ENCODE measurements at places on chromosomes 2 and 18.

DNA sequence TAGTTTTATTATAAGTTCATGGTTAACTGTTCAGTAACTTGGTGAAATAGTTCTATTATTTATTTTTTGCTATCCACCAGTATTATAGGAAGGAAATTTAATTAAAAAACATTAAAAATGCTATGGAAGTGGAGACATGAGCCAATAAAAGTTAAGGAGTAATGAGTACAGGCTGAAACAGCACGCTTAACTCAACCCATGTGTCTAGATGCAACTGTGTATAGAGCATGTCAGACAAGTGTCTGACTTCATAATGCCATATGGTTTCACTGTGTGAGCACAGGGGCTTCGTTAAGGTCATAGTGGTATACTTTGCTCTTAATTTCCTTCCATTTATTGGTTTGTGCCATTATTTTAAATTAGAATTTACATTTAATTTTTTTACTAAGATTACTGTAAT, 566.8 kb upstream of the NRP2 start:
- DNase-seq, result no peak

DNA sequence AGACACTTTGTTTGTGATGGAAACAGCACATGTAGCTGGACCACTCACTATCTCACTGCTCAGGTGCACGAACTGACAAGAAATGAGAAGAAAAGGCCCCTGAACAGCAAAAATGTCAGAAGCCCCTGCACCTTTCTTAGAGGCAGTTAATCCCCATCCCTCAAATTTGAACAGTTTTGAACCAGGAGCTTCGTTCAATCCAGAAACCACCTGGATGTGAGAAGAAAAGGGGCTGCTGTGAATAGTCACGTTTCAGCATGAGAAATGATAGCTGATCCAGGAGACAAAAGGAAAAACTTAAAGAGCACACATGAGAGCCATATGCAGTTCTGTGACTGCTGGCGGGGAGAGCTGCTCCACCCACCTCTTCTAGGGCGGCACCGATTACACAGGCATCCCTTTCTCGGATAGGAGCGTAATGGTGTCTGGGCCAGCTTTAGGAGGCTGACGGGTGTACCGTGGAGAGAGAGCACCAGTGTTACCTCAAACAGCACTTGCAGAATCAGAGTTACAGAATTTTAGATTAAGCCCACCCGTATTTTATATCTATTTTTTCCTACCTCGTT, 117.0 kb upstream of the EML6 start:
- DNase-seq, result no peak

GRCh38 chr2:208406474-208407451, at the start of gene PTH2R:
Gene PTH2R, plus strand, starts transcription at chr2:208406792. Its CDS starts 252 bp downstream, at chr2:208407044.
- no peak for DNase-seq

DNA sequence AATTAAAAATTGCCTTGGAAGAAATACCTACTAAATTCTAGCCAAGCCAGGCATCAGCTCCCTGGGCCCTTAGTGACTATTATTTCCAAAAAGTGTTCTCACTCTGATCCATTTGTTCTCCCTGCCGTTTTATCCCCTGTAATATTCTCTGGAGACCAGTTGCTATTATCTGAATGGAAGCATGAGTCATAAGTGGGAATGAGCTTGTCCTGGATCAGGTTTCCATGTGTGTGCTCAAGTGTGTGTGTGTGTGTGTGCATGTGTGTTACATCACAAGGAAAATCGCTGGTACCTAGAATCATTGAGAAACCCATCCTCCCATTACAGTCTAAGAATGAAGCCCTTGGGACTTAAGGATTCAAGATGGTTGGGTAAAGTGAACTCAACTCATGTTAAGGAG, 130.3 kb upstream of the CXCR4 start:
- no peak for DNase-seq

- DNase-seq, result no peak
Observed at GRCh38 chr2:47819834-47820233, 36.9 kb downstream of the MSH6 start.

GRCh38 chr2:240387669-240388358, 47.6 kb upstream of the GPC1 start:
- DNase-seq, result no peak

DNA sequence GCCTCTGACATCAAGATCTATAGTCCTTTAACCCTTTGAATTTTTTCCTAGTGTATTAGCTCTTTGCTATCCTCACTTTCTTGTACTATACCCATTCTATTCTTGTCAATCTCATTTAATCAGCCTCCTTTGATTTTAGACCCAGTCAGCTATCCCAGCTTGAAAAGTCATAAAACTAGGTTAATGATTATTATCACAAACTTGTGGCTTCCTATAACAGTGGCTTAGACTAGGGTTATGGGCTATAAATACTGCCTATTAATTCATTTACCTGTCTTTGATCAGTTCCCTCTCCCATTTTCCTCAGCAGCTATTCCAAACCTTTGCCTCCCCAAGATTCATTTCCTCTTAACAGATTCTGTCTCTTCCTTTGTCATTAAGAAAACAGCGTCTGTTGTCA, 174.8 kb downstream of the UBR3 start:
- no peak for DNase-seq

GRCh38 chr2:73385123-73385503, 523 bp upstream of the ALMS1 start:
- no peak for DNase-seq

GRCh38 chr2:37984176-37984575, 59.1 kb downstream of the RMDN2 start:
- no peak for DNase-seq

DNA sequence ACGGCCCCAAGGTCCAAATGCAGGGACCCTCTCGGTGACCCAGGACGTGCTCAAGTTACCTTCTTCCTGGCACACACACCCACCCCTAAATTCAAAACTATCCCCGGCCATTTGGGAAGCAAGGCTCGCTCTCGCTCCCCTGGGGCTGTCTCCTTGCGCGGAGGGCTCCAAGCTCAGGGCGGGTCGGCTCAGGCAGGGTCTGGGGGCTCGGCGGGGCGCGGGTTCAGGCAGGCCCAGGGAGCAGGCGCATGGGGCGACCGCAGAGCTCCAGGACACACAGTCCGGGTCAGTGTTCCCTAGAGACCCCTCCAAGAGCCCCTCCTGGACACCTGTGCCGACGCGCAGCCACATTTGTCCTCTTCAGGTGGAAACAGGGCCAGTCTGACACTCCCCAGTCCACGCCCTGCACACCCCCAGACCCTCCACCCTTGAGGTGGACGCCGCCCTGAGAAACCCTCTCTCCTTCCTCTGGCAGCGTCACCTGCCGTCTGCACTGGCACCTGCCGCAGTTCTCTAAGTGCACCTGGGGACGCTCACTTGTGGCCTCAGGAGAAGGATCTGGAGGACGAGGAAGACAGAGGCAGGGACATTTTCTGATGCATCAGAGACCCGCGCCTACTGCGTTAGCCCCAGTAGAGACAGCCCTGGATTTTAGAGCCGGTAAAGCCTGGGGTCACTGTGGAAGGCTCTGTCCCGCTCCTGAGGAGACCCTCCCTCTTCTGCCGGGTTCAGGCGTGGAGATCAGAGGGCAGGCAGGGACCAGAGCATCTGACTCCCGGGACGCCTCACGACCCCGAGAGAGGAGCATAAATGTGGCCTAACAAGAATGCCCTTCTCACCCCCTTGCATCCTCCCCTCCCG, 138.8 kb downstream of the TWIST2 start:
- no peak for DNase-seq

DNA sequence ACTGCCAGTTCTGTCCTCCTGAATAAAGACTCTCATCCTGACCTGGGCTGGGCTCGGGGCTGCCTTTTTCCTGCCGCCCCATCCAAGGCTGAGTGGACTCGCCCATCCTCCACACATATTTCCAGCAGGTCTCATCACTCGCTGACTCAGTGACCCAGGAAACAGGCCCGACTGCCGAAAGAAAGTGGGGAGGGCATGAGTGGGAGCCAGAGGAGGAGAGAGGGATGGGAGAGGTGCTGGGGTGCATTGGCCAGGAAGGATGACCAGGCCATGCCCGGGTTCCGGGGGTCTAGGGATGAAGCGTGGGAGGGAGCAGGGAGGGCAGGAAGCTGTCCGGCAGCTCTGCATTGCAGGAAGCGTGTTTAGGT, 66.7 kb downstream of the TWIST2 start:
- no peak for DNase-seq

GRCh38 chr2:2889646-2890045, 488.0 kb downstream of the EIPR1 start:
- no peak for DNase-seq

GRCh38 chr2:159489476-159489875, 126.9 kb downstream of the BAZ2B start:
- no peak for DNase-seq

DNA sequence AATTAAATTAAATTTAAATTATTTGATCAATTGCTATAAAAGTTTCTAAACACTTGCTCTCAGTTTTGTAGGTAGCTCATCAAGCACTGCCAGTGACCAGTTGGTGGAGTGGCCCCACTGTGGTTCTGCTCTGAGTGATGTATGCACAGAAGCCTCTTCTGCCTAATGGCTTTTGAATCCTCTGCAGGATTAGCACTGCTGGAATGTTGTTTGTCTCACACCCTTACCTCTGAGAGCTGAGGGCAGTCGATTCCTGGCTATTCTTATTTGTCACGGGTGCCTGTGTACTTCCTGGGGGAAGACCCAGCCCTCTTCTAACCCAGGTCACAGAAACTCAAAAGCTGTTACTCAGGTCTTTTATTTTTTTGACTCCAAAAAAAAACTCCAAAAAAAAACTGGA, 9.5 kb downstream of the CAPN14 start:
- DNase-seq, result no peak

GRCh38 chr2:54122939-54123338, 7.5 kb downstream of the ACYP2 start:
- no peak for DNase-seq

- DNase-seq, result no peak
Observed at GRCh38 chr18:58355243-58355642, 273.6 kb downstream of the ALPK2 start.

DNA sequence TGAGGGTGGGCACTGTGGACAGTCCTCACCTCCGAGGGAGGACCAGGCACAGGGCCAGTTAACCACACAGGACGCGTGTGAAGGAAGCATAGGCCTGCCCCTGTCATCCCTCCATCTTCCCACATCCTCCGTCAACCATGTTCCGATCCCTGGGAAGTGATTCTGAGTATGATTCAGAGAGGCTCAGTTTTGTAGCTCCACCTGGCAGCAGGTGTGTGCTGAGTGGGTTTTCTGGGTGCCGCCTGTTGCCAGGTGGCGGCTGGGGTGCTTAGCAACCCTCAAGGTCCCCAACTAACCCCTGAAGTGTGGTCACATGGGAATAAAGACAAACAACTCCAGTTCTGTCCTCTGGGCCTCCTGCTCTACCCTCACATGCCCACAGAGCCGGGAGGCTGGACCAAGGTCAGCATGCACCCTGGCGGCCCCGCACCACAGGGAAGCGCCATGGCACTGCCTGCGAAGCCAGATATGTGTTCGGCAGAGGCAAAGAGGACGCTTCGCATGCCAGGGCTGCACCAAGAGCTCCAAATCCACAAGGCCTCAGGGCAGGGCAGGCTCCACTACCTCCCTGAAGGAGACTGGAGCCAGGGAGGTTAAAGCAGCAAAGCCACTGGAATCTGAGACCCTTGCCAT, 60.0 kb downstream of the ADCY3 start:
- DNase-seq, result no peak

DNA sequence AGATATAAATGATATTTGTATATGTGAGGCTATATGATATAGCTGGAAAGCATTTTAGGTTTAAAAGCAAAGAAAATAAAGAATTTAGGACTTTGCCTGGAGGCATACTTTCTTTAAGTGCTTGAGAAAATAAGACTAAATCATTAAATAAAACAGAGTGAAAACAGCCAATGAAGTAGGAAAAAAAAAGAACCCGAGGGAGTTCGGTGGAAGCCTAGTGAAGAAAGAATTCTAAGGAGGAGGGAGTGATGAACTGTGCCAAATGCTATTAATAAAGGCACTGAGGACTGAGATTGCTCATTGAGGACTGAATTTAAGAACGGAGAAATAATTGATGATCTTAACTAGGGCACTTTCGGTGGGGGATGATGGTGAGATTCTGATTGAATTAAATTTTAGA, 573.5 kb downstream of the DSC3 start:
- DNase-seq, result no peak

DNA sequence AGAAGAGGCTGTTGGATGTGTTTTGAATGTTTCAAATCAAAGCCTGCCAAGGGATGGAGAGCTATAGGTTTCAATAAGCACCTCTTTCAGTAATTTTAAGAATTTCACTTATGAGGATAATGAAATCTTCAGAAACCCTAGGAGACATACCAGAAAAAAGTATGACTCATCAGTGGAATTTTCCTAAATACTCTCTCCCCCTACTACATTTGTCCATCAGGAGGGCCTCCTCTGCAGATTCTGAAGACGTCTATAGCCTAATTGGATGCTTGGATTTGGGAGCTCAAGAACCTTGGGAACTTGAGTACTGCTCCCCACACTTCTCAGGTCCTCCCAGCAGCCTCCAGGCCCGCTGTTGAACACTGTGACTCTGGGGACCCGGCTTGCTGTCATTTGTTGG, 374.3 kb downstream of the SLC4A3 start:
- no peak for DNase-seq

DNA sequence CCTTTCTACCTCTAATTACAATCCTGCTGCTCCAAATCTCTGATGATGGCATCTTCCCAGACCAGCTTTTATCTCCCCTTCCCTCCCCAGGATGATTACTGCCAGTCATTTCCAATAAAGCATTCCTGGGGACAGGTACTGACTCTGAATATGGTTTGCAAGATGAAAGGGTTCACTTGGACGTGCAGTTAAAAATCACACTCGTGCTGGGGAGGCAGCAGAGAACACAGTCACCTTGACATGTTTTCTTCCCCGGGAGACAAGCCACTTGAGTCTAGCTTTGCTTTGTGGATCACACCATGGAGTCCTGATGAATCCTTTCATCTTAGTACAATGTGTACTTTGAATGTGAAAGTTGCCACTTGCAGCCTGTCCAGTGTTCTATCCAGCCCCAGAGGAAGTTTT, 175.0 kb downstream of the ALPK2 start:
- DNase-seq, result no peak

DNA sequence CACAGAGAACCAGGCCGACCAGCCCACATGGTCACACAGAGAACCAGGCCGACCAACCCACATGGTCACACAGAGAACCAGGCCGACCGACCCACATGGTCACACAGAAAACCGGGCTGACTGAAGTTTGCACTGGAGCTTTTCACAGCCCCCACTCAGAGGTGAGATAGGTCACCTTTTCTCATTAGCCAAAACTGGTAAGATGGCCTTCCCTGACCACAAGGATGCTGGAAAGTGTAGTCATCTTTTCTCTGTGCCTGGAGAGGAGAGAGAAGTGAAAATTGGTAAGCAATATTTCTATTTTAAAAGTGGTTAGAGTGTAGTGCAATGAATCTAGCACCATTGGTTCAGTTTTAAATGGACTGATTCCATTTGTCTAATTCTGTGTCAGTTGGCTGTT, 247.1 kb downstream of the NEDD4L start:
- DNase-seq, result no peak

- no peak for DNase-seq
Observed at GRCh38 chr2:29162204-29162928, 47.2 kb downstream of the CLIP4 start.

GRCh38 chr2:147173189-147173581, 671.6 kb upstream of the ACVR2A start:
- no peak for DNase-seq
